ENCODE measurements at places on chromosomes 16 and 17.

GRCh38 chr16:79618041-79618691, 17.6 kb upstream of the MAF start:
- DNase-seq, result no peak

GRCh38 chr17:32610943-32611342, 124.2 kb downstream of the CDK5R1 start:
- no peak for DNase-seq

GRCh38 chr16:23642246-23642774, 1.0 kb downstream of the DCTN5 start:
- DNase-seq, result no peak

DNA sequence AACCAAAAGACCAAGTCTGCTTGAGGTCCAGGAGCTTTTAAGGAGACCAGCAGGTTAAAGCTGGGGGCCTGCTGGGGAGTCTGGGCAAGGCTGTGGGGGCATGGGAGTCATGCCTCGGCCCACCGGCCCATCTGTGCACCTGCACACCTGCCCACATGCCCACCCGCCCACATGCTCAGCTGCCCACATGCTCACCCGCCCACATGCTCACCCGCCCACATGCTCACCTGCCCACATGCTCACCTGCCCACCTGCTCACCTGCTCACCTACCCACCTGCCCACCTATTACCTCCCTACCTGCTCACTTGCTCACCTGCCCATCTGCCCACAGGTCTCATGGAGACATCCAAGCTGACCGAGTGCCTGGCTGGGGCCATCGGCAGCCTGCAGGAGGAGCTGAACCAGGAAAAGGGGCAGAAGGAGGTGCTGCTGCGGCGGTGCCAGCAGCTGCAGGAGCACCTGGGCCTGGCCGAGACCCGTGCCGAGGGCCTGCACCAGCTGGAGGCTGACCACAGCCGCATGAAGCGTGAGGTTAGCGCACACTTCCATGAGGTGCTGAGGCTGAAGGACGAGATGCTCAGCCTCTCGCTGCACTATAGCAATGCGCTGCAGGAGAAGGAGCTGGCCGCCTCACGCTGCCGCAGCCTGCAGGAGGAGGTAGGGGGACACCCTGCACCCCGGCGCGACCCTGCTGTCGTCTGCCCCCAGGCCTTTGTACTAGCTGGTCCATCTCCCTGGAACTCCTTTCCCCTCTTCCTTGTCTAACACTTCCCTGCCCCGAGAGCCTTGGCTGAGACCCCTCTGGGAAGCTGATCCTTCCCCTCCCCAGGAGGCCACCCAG, 14.0 kb downstream of the CARD14 start:
- no peak for DNase-seq

GRCh38 chr17:59257101-59257500, 36.8 kb downstream of the GDPD1 start:
- DNase-seq, result no peak

GRCh38 chr17:15263680-15264079, 1.4 kb downstream of the PMP22 start:
- no peak for DNase-seq

DNA sequence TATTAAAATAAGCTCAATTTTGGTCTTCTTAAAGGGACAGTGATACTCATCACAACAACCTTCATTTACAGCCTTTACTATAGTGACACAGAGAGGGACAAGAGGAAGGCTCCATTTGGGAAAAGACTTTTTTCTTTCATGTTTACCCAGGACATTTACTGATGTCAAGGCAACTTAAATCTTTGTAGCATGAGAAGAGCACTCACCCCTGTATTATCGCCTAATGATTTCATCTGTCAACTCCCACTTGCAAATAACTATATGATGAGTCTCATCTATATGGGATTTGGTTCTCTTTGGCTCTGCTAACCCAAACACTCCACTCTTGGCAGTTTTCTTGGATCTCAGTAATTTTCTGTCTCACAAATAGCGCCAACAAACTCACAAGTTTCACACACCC, 24.1 kb downstream of the BLMH start:
- no peak for DNase-seq
